ENCODE measurements at places on chromosomes 5 and 9.

- no peak for DNase-seq
Observed at GRCh38 chr5:170135796-170136490, 30.2 kb downstream of the FOXI1 start.

GRCh38 chr5:66516550-66516949, 79.6 kb upstream of the MAST4 start:
- no peak for DNase-seq

DNA sequence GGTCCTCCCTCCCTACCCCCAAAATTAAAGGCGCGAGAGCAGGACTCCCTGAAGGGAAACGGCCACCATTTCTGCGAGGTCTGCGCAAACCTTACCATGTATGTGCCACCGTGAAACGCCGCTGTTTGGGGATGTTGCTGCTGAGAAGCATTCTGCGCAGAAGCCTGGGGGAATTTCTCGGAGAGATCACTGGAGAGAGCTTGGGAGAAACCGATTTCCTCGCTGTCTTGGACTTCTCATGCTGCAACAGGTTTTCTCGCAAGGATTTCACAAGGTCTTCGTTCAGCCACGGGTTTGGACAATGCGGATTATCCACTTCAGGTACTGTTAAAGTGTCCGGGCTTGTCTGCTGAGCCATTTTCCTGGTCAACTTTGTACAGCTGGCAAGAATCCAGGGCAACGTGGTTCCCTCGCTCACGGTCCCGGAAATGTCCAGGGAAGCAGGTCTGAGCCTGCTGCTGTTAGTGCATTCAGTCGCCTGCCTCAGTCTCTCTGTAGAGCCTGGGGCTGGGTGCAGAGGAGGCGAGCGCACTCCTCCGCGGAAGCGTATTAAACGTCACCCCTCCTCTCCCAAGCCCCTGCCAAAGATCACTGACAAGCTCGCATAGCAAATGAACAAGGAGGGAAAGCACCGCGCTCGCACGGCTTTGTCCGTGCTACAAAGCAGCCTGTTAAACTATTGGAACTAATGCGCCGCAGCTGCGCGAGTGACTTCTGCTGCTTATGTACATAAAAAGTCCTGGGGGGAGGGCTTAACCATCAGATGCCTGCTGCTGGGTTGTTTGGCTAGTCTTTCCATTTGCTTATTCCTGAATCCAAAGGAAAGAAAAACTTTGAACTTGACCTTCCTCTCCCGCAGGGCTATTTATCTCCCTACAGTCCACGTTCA, 125.1 kb downstream of the PDE4D start:
- DNase-seq, result no peak

DNA sequence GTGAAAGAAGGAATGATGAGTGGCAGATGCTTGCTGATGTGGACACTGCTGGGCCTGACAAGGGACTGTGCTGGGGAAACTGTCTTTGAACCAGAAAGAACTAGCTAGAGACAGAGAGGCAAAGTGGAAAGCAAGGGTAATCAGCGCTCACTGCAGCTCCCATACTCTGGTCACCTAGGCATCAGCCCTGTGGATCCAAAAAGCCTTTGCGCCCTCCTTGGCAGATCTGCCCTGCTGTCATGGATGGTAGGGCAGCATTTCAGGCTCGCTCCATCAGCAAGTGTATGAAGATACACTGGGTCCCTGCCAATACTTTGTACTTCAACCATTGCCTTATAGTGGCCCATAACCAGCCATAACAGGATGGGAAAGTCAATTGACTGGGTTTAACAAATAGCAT, 6.6 kb upstream of the ALDH1B1 start:
- DNase-seq, result no peak

- DNase-seq, result no peak
Observed at GRCh38 chr5:137392261-137392660, 106.9 kb downstream of the SPOCK1 start.
